ENCODE measurements at places on chromosomes 13 and 19.
A peak's percentile ranks its signal among the peaks of the same experiment; 100 is the strongest.

DNA sequence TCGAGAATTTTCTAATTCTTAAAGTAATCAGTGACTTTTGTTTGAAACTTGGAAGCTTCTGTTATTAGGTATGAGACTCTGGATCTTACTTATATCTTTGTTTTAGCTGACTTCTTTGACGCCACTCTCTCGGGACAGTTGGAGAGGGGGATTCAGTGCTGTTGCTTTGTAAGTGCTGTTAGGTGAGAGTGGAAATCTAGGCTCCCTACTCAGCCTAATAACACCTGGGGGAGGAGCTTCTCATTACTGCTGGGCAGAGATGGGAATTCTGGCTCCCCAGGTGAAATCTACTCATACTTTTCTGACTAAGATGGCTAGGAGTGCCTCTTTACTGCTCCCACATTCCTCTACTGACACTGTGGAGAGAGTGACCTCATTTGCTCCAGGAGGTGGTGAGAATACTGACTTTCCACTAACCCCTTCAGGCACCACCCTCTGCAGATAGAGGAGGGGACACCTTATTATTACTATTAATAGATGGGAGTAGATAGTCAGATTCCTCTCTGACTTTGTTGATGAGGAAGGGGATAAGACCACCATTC, 324.9 kb upstream of the SPRY2 start:
- DNase-seq, result no peak

DNA sequence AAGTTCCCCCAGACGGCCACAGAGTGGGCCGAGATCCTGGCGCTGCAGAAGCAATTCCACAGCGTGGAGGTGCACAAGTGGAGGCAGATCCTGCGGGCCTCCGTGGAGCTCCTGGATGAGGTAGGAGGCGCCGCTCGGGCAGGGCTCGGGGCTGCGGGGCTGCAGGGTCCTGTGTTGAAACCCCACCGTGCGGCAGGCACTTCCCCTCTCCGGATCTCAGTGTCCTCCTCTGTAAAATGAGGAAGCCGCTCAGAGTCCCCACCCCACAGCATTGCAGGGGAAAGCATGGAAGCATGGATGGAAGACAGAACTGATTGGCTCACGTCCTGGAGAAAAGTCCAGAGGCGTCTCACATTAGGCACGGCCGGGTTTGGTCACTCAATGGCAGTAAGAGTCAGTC, 6.8 kb upstream of the SCN1B start:
- no peak for DNase-seq

DNA sequence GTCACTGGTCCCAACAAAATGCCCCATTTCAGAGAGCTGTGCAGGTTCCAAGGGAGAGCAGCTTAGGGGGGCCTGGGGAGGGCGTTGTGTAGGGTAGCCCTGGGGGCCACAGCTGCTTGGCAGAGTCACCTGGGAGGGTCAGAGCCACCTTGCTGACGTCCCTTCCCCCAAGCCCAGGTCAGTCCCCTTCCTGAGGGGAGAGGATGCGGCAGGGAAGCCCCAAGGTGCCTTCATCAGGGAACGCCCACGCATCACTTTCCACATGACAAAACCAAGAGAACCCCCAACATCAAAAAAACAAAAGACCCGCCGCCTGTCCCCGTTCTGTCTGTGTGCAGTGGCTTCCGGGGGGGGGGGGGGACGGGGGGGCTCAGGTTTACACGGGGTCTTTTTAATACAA, 5.3 kb upstream of the UQCR11 start:
- DNase-seq, result no peak

DNA sequence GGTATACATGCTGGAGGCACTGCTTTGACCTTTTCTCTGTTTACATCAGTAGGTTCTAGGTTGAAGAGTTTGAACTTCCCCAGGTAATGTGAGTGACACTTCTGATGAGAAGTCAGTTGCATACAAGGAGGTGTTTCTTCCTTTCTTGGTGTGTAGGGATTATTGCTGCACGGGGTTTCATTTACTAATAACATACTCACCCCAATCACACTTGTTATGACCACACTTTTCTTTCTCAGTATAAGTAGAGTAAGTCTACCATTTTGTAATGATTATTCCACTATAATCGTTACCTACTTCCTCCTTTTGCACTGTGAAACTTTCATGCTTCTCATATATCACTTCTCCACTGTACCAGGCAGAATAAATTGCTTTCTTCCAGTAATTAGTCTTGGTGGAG, 138.0 kb downstream of the TNFSF13B start:
- no peak for DNase-seq

- peak; percentile 11 for DNase-seq
Observed at GRCh38 chr19:18046059-18046718, 38.2 kb downstream of the ARRDC2 start.

GRCh38 chr13:82947191-82947621, 935.1 kb downstream of the SLITRK1 start:
- DNase-seq, result no peak

DNA sequence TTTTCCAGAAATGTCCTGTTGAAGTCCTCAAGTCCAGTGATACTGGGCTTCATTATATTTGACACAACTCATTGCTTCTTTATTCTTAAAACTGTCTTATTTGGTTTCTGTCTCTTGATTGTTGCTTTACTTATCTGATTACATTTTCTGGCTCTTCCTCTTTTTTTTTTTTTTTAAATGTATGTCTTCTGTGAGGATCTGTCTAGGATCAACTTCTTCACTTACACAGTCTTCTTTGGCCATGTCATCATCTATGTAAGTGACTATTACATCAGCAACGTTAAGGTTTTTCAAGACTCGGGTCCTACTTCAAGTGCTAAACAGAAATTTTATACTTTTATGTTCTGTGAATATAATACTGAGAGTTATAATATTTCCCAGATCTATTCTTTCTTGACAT, 162.1 kb downstream of the PDS5B start:
- DNase-seq, result no peak

DNA sequence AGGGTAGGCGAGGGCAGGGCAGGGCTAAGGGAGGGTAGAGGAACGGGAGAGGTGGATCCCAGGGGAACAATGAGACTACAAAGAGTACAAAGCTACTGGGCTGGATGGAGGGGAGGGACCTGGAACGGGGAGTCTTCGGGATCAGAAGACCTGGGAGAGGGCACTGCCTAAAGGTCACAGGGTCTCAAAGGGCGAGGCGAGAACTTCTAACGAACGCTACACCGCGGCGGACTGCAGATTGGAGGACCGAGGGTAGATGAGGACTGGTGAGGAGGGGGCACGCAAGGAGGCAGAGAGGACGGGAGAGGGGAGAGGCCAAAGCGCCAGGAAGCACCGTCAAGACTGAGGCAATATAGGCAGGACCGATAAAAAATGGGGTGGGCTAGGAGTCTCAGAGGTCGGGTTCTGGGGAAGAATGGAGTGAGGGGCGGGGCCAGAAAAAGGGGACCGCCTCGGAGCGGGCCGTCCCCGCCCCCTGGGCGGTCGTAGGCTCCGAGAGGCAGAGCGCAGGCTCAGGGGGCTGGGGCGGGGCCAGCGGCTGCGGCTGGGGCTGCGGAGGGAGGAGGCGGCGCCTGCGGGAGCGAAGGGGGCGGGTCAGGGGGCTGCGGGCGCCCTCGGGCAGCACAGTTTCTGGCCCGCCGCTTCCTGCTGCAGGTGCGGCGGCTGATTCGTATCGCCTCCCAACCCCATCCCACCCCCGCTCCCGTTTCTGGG, 1.3 kb upstream of the KCNC3 start:
- DNase-seq, result peak; percentile 72

DNA sequence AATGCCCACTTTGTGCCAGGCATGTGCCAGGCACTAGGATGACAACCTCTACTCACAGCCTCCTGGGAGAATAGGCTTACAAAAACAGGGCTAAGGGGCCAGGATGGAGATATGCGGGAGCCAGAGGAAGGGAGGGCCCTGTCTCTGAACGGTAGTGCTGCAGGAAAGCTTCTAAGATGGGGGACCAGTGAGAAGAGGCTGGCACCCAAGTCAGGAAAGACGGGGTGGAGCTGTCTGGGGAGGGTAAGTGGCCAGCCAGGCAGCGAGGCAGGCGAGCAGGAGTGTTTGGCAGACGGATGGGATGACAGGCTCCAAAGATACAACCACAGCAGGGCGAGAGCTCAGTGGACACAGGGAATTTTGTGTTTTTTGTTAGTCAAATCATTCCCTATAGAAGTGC, 44.7 kb upstream of the GPI start:
- DNase-seq, result no peak

DNA sequence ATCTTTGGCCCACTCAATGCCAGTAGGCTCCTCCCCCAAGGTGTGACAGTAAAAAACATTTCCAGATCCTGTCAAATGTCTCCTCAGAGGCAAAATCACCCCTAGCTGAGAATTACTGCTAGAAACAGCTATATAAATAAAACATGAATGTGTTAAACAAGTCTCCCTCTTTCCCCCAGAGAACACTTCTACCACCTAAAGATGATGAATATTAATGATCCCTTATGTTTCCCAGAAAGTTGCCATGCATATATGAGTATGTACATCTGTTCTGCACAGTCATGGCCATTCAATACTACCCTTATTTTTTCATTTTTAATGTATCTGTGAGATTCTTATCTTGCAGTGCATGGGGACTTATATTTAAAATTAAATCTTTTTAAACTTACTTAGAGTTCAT, 230.0 kb downstream of the SHISA2 start:
- DNase-seq, result no peak

DNA sequence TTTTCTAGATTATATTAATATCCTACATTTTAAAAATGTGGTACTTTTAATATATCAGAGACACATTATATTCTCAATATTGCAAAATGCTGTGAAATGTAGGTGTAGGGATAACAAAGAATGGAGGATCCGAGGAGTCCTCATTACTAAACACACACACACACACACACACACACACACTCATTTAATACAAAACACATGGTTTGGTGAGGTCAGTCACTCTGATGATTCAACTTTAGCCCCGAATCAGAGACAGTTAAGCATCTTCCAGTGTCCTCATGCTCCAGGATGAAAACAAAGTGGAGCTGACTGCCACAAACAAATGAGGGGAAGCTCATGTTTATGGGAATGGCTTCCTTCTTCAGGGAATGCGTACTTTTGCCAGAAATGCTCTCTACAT, 147.5 kb downstream of the CYSLTR2 start:
- DNase-seq, result no peak

DNA sequence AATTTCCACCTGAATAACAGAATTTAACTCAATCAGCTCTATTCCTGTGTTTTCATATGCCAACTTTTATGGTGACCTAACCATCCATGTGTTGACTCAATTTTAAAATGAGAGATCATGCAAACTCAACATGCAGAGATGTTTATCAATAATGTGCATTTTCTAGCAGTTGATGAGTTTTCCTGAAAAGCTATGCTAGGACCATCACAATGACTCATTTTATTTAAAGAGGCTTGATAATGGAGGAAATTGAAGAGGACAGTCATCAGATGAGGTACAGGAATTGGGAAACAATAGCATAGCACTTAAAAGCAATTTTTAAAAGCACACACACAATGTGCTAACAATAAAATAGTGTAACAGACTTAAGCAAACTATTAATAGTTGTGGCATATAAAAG, 127.1 kb downstream of the VWA8 start:
- no peak for DNase-seq

DNA sequence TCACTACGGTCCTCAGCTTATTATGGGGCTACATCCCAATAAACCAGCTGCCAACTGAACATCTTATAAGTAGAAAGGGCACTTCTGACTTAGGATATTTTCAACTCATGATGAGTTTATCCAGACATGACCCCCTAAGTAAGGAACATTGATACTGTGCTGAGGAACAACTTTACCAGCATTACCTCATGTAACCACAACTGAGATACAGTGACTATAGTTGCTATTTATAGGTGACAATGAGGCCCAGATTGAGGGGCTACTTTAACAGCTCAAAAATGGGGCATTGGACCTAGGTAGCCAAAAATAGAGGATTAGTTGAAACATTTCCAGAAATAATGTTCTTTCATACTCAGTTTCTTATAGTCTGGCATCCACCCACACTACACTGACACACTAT, 26.8 kb downstream of the SKA3 start:
- no peak for DNase-seq

- DNase-seq, result no peak
Observed at GRCh38 chr13:44287958-44288357, 85.7 kb upstream of the SERP2 start.

GRCh38 chr13:36074659-36075058, 56.5 kb downstream of the DCLK1 start:
- no peak for DNase-seq

DNA sequence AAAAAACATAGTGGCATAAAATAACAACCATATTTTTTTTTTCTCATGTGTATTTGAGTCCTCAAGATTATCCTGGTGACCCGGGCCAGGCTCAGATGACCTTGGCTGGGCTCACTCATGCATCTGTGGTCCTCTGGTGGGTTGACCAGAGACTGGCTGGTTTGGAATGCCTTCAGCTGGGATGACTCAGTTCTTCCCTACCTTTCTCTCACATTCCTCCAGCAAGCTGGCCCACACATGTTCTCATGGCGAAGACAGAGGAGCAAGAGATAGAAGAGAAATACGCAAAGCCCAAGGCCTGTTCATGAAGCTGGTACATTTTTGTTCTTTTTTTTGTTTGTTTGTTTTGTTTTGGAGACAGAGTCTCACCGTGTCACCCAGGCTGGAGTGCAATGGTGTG, 14.3 kb upstream of the ZNF541 start:
- DNase-seq, result no peak

DNA sequence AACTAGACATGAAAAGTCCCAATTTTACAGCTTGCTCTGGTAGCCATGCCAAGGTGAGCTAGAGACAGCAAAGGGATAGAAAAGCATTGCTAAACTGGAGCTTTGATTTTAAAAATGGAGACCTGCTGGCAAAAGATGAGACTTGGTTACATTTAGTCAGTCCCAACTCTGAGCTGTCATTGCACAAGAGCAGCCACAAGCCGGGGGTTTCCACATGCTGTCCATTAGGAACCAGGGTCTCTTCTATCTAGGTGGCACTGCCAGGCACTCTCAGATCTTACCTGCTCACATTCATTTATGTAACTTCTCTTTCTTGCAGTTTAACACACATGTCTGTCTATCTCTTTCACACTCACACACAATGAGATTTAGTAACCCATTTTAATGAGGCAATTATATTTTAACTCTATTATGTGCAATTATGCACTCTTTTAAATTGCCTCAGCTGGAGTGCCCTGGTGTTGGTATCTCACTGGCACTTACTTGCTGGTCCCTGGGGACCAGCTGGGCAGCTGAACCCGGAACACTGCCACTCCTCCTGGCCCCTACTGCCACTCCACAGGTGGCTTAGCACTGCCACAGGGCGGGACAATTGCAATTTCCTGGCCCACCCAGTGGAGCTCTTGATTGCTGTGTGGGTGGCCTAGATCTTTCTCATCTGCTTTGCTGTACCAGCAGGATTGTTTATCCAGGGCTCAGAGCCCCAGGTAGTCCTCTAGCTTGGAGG, 112.5 kb downstream of the COG6 start:
- DNase-seq, result no peak
